T-cell (primary cell): ENCODE measurements at places on chromosomes 3 and 15.

GRCh38 chr3:10337323-10338163 lies 16.6 kb upstream of the SEC13 start:
- DNase-seq: no peak

- DNase-seq: no peak
These were observed 550.2 kb downstream of the PYDC2 start for GRCh38 chr3:192011137-192011536.

- no peak for DNase-seq
These were observed 19.2 kb upstream of the RAD18 start for GRCh38 chr3:8982509-8982908.

DNA sequence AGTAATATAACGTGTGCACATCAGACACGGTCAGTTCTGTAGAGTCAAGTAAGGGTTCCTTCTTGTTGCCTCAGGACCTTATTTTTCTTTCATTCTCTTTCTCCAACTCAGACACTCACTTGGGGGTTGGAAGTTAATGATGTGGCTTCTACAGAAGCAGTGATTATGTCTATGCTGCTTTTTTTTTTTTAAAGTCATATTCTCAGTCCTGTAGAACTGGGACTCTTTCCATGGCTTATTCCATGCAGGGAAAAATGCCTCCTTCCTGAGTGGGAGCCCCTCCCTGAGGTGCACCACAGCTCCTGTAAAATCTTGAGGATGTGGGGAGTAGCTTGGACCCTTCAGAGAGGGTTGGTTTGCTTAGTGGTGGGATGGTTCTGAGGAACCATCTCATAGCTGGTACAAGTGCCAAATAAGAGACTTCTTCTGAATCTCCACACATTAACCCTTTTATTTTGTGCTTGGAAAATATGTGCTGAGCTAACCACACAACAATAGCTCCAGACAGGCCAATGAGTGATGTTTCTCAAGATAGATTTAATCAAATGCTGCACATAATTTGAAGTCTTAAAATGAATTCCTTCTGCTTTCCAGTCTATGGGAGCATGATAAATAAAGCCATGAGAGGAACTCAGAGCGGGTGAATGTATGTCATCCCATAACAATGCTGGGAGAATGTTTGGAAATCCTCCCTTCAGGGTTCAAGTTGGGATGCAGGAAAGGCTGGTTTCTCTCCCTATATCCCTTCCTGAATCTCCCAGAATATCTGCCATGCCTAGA lies 23.3 kb upstream of the FSTL1 start:
- DNase-seq: no peak

- DNase-seq: no peak
These were observed 217.6 kb downstream of the ARRDC4 start for GRCh38 chr15:98177966-98178592.

DNA sequence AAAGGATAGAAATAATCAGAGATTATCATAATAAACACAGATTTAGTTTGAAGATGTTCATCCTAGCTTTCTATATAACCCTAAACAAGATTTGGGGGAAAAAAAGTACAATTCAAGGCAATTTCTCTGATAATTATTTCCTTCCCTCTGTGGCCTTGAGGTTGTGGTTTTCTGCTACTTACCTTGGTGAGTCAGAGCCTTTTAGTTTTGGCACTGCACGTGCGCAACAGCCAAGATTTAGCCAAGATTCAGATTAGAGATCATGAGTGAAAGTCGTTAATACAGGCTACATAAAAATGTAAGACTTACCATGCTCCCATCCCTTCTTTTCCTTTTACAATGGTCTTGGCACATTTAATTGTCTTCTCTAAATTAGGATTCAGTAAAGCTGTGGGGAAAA lies 6.7 kb downstream of the LYZL4 start:
- no peak for DNase-seq
